ENCODE measurements at places on chromosomes 12 and 14.
A peak's percentile ranks its signal among the peaks of the same experiment; 100 is the strongest.

DNA sequence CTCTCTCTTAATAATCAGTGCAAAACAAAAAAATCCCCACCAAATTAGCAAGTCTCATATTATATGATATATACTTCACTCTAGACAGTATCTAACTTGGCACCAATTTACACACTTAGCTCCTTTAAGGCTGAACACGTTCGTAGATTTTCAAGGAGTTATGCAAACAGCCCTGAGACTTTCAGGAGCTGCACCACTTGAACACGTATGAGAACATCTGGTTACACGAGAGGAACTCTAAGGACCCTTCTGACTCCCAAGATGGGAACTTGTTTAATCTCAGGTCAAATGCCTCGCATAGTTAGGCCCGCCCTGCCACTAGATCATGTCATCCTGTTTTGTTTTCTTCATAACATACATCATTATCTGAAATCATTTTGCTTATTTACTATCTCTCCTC is 10.0 kb downstream of the SPRING1 start:
- no peaks in the 10 kb centered on the region for H3K4me1 ChIP-seq
- H3K27me3 ChIP-seq = no peaks in the 10 kb centered on the region
- no peak overlapping the region for H3K4me3 ChIP-seq

DNA sequence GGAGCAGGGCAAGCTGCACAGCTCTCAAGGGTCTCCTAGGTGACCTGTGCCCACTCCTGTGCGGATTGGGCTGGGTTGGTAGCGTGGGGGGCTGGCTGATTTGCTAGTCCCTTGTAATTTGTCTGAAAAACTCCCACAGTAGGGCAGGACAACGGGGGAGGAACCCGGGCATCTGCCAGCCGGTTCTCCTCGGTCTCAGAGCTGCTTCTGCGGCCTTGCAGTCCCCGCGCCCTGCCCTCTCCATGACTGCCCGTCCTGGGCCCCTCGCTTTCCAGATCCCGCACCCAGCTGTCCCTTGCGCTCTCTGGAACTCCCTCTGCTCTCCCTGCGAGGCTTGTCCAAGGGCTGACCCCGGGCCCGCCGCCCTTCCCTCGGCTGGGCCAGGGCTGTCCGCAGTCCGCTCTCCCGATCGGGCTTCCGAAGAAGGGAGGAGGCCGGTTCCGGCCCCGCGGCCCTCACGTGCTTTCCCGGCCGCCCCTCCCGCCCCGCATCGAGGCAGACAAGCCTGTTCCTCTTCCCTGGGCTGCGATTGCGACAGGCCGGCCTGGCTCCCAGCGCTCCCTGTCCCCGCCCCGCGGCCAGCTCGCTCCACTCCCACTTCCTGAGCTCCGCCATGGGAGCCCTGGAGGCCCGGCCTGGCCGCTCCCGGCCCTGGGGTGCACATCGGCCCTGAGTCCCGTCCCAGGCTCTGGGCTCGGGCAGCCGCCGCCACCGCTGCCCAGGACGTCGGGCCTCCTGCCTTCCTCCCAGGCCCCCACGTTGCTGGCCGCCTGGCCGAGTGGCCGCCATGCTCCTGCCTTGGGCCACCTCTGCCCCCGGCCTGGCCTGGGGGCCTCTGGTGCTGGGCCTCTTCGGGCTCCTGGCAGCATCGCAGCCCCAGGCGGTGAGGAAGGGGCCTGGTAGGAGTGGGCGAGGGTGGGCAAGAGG is at the start of gene LTBR:
LTBR (plus strand) TSS at position 591 of the 927 bp plus-strand sequence; CDS start at position 788, 197 bp downstream.
- peak within 1 kb of the TSS; percentile 34 for H3K4me3 ChIP-seq
- DNase-seq = no peak
- H3K4me1 ChIP-seq = peaks cover 21% of the 10 kb centered on the region
- no peaks in the 10 kb centered on the region for H3K36me3 ChIP-seq
- H3K27ac ChIP-seq = no peak within 1 kb of the TSS

DNA sequence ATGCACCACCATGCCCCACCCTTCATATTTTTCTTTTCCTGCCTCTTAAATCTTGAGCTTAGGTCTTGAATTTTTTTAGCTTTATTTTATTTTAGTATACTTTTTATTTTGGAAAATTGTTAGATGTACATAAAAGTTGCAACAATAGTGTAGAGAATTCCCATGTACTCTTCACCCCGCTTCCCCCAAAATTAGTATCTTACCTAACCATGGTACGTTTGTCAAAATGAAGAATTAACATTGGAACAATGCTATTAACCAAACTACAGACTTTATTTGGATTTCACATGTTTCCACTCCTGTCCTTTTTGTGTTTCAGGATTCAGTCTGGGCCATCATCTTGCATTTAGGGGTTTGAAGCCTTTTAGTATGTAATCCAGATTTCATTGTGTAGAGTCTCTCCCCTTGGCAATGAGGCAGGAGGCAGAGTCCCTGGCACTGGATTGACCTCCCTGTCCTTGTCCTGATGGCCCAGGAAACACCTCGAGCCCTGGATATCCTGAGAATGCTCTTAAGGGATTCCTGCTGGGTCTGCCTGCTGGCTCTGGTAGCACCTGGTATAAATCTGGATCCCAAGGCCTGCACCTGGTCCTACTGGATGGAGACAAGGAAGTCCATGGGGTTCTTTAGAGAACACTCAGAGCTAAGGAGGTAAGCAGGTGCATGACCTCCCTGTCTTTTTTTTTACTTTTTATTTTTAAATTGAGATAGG is 19.9 kb upstream of the CTDSP2 start:
- no peak for DNase-seq
- H3K36me3 ChIP-seq = no peaks in the 10 kb centered on the region
- peaks cover 6% of the 10 kb centered on the region for H3K4me1 ChIP-seq
- H3K27ac ChIP-seq = no peak overlapping the region
- H3K4me3 ChIP-seq = no peak overlapping the region

GRCh38 chr14:35416108-35416750 is 11.7 kb upstream of the NFKBIA start:
- H3K4me3 ChIP-seq = no peak overlapping the region
- H3K4me1 ChIP-seq = peaks cover 50% of the 10 kb centered on the region
- H3K27me3 ChIP-seq = no peaks in the 10 kb centered on the region
- no peaks in the 10 kb centered on the region for H3K36me3 ChIP-seq
- DNase-seq = peak; percentile 52
- peak overlapping the region; percentile 92 for H3K27ac ChIP-seq

- peaks cover 22% of the 10 kb centered on the region for H3K27me3 ChIP-seq
- peak within 1 kb of the TSS; percentile 33 for H3K4me3 ChIP-seq
- peaks cover 22% of the 10 kb centered on the region for H3K4me1 ChIP-seq
- H3K27ac ChIP-seq = no peak within 1 kb of the TSS
- peak; percentile 5 for DNase-seq
These were observed at the start of gene SLC8A3 for GRCh38 chr14:70188659-70189455. SLC8A3 (minus strand) TSS chr14:70188951; CDS start chr14:70168422, 20,529 bp downstream.

DNA sequence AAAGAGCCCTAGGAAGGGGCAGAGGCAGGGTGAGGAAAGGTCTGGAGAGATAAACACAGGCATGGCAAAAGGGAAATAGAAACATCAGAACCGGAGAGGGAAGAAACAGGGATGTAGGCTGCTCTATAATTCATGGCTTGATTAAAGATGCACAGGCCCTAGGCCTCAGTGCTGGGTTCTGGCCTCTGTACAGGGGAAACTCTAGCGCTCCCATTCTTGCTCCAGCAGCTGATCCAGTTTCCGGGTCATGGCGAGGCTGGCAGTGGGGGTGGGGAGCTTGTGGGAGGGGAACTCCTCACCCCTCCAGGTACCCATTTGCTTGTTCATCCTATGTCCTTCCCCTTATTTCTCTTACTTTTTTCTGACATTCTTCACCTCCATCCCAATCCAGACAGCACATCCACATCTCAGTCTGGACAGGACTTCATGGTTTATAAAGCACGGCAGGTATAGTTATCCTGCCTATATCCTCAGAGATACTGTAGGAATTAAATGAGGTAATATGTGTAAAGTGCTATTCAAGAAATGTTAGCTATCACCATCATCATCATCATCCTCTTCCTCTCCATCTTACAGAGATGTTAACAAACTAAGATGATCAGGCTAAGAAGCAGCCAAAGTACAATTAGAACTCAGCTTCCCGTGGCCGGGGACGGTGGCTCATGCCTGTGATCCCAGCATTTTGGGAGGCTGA is 8.0 kb upstream of the GPR84 start:
- no peak overlapping the region for H3K27ac ChIP-seq
- H3K27me3 ChIP-seq = no peaks in the 10 kb centered on the region
- no peak for DNase-seq
- no peaks in the 10 kb centered on the region for H3K36me3 ChIP-seq

GRCh38 chr14:97432586-97432985 is 635.4 kb downstream of the VRK1 start:
- H3K27me3 ChIP-seq = no peaks in the 10 kb centered on the region
- H3K4me1 ChIP-seq = peaks cover 20% of the 10 kb centered on the region
- H3K4me3 ChIP-seq = no peak overlapping the region

DNA sequence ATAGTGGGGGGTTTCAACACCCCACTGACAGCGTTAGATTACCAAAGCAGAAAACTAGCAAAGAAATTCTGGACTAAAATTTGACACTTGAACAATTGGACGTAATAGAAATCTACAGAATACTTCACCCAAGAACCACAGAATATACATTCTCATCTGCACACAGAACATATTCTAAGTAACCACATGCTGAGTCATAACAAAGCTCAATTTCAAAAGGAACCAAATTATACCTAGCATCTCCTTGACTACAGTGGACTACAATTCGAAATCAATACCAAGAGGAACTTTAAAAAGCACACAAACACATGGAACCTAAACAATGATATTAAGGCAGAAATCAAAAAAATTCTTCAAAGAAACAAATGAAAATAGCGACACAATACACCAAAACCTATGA is 871.6 kb upstream of the MDGA2 start:
- no peak for DNase-seq
- H3K4me3 ChIP-seq = no peak overlapping the region
- H3K36me3 ChIP-seq = no peaks in the 10 kb centered on the region
- no peaks in the 10 kb centered on the region for H3K4me1 ChIP-seq

DNA sequence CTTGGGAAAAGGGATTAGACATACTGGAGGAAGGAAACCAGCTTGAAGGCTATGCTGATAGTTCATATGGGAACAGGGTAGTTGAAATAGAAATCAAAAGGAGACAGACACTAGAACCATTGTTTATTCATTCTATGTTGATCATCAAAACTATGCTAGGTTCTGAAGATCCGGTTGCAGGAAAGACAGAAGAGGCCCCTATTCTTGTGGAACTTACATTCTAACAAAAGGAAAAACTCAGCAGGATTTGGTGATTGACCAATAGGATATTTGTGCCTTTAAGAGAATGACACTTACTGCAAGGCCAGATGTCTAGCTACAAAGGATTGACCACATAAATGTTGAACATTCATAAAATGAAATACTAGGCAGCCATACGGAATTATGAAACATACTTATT is 179.2 kb downstream of the AKAP6 start:
- H3K36me3 ChIP-seq = no peaks in the 10 kb centered on the region
- no peaks in the 10 kb centered on the region for H3K4me1 ChIP-seq
- DNase-seq = no peak
- no peaks in the 10 kb centered on the region for H3K27me3 ChIP-seq
- no peak overlapping the region for H3K27ac ChIP-seq

DNA sequence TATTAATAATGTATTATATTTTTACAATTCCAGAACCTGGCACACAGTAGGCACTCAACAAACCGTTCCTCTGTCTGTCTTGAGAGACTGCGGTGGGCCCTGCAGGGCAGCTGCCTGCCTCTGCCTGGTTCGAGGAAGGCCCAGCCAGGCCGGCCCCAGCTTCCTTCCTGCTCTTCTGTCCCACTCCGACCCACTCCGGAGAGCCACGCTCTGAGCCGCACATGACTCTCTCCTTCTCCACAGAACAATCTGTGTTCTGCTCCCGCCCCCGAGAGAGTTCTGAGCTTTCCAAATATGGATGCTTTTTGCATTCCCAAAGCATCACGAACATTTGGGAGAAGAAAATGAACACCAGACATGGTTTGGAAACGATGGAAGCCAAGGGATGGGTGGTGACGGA is 57.3 kb downstream of the TTC7B start:
- H3K4me1 ChIP-seq = peaks cover 20% of the 10 kb centered on the region
- H3K27me3 ChIP-seq = no peaks in the 10 kb centered on the region
- peak overlapping the region; percentile 70 for H3K4me3 ChIP-seq
- peak overlapping the region; percentile 67 for H3K27ac ChIP-seq

GRCh38 chr14:23023022-23023794 is 11.5 kb downstream of the PSMB5 start:
- H3K27me3 ChIP-seq = no peaks in the 10 kb centered on the region
- peaks cover 17% of the 10 kb centered on the region for H3K36me3 ChIP-seq
- peak; percentile 35 for DNase-seq
- no peak overlapping the region for H3K4me3 ChIP-seq

- H3K27me3 ChIP-seq = no peaks in the 10 kb centered on the region
- no peaks in the 10 kb centered on the region for H3K36me3 ChIP-seq
- H3K4me3 ChIP-seq = no peak overlapping the region
- DNase-seq = peak; percentile 35
These were observed 792.3 kb downstream of the TMEM121 start for GRCh38 chr14:106318700-106319099.

- H3K27ac ChIP-seq = no peak overlapping the region
- H3K4me3 ChIP-seq = no peak overlapping the region
- H3K4me1 ChIP-seq = no peaks in the 10 kb centered on the region
- no peak for DNase-seq
These were observed 249.1 kb downstream of the AKAP6 start for GRCh38 chr14:32578181-32578580.

- peaks cover 6% of the 10 kb centered on the region for H3K27me3 ChIP-seq
- H3K36me3 ChIP-seq = no peaks in the 10 kb centered on the region
- peaks cover 41% of the 10 kb centered on the region for H3K4me1 ChIP-seq
- H3K27ac ChIP-seq = no peak overlapping the region
- H3K4me3 ChIP-seq = no peak overlapping the region
These were observed 14.6 kb downstream of the RAPGEF3 start for GRCh38 chr12:47744005-47744651.

GRCh38 chr14:73465823-73466532 is 7.6 kb upstream of the NUMB start:
- no peaks in the 10 kb centered on the region for H3K27me3 ChIP-seq
- peak overlapping the region; percentile 19 for H3K4me3 ChIP-seq
- H3K4me1 ChIP-seq = peaks cover 4% of the 10 kb centered on the region
- H3K27ac ChIP-seq = peak overlapping the region; percentile 62
- H3K36me3 ChIP-seq = no peaks in the 10 kb centered on the region

DNA sequence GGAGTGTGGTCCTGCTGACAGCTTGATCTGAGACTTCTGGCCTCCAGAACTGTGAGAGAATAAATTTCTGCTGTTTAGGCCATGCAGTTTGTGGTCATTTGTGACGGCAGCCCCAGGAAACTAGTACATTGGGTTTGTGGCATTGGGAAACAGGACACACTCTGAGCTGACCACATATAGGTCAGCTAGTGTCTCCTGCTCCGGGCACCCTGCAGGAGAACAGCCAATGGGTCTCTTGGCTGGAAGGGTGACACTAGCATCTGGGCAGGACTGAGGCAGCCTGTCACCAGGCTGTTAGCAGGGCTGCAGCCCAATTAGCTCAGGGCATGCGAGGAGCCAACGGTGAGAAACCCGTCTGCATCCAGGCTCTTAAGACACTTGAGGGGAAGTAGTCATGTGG is 83.2 kb downstream of the PITPNM2 start:
- peaks cover 95% of the 10 kb centered on the region for H3K4me1 ChIP-seq
- no peak overlapping the region for H3K4me3 ChIP-seq
- H3K27me3 ChIP-seq = no peaks in the 10 kb centered on the region
- DNase-seq = no peak
- H3K27ac ChIP-seq = no peak overlapping the region

GRCh38 chr14:63902375-63902976 is 49.7 kb downstream of the SYNE2 start:
- no peaks in the 10 kb centered on the region for H3K36me3 ChIP-seq
- H3K4me1 ChIP-seq = peaks cover 30% of the 10 kb centered on the region
- H3K27ac ChIP-seq = no peak overlapping the region
- H3K4me3 ChIP-seq = no peak overlapping the region
- H3K27me3 ChIP-seq = no peaks in the 10 kb centered on the region
